Testis (tissue), 5 donors: ENCODE measurements at places on chromosomes 3 and 15.

DNA sequence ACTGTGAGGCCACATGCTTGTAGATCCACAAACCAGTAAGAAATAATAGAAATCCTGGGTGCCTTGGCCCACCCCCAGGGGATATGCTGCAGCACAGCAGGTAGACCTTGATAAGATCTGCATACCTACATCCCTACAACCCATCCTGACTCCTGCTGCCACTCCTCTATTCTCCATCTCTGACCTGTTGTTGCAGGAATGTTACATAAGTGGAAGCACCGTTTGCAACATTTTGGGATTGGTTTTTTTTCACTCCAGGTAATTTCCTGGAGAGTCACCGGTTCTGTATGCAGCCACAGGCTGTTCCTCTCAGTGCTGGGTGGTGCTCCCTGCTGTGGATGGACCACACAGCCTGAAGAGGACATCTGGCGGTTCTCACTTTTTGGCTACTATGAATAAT lies 16.1 kb upstream of the CSPG5 start:
- DNase-seq, result no peak

- DNase-seq, result no peak
Observed at GRCh38 chr15:85625856-85626255, 168.9 kb downstream of the KLHL25 start.

- DNase-seq, result no peak
Observed at GRCh38 chr15:89693696-89694095, 3.1 kb downstream of the WDR93 start.

DNA sequence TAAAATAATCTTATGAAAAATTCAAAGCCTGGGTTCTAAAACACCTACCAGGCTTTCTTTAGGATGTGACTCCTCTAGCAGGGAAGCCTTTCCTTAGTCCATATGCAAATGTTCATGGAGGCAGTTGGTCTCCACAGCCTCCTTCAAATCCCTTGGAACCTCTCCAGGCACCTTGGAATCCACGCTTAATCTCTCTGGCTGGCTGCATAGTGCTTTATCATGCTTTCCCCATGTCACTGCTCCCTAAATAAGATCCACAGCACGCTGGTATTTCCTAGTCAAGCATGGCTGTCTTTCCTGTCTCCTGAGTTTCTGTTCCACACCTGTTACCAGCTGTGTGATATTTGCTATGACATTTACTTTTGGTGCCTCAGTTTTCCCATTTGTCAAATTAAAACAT lies 71.3 kb downstream of the CLSTN2 start:
- no peak for DNase-seq

GRCh38 chr3:171190668-171191067 lies 164.1 kb upstream of the SLC2A2 start:
- no peak for DNase-seq

GRCh38 chr15:39472621-39473297 lies 108.1 kb upstream of the THBS1 start:
- peak; percentile 27 for DNase-seq

GRCh38 chr15:20340331-20340811 lies 201.2 kb downstream of the GOLGA6L6 start:
- DNase-seq, result peak; percentile 12

GRCh38 chr3:197598404-197598980 lies 42.7 kb upstream of the BDH1 start:
- no peak for DNase-seq

DNA sequence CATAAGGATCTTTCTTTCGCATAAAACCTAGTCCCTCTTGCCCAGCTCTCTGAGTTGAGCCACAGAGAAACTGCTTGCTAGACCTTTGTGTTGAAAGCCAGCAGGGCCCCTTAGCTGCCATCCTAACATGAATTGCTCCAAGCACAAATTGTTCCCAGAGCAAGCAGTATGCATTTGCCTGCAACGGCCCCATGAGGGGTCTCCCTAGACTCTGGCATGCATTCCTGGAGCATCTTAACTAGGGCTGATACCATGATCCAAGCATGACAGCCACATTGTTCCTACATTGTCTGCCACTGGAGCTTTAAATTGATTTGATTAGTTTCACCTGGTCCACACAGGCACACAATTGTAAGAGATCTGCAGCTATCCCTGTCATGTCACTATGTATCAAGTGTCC lies 428.1 kb downstream of the TAFA4 start:
- no peak for DNase-seq

DNA sequence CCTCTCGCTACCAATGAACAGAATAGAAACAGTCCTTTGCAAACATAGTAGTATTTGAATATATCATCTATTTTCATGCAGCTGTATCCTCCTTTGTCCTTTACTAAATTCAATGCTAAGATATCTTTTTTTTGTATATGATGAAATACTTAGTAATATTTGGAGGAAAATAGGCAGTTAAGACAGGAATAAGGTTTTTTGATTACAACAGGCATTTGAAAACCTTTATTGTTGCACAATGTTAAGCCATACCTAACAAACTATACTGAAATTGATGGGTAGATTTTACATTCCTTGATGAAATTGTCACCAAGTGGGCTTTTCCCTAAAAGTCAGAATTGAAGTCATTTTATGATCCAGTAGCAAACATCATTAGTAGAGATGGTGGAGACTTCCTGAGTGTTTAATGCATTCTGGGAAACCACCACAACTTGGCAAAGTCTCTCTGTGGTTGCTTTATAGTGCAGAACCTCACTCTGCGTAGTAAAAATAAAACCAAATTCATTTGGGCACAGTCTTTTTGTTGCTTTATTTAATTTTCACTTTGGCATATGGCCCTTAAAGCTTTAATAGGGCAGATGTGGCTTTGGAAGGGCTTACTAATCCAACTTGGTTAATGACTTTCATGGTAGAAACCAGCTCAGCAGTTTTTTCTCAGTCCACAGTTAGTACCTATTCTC lies 216.0 kb downstream of the DIPK2A start:
- DNase-seq, result no peak

- DNase-seq, result peak; percentile 81
Observed at GRCh38 chr15:75531041-75531450, 48.1 kb downstream of the PTPN9 start.

DNA sequence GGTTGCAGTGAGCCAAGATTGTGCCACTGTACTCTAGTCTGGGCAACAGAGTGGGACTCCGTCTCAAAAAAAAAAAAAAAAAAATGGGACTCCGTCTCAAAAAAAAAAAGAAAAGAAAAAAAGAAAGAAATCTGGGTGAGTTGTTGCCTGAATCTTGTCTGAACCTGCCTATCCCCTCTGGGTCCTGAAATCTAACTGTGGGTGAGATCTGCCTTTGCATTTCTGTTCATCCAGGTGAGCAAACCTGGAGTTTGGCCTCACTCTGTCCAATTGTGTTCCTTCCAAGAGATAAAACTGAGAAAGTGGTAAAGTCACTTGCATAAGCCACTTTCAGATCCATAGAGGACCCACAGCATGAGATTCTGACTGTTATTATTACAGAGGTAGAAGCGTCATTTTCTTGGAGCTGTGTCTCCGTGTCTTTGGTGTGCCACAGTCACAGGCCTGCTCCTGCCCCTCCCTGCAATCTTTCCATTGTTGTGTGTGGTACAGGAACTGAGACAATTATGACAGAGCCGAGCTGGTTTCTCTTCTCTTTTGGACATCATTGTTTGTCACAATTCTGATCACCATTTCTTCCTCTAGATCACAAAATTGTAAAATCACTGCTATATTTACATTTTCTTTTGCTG lies 235.9 kb downstream of the LPP start:
- peak; percentile 30 for DNase-seq

- DNase-seq, result no peak
Observed at GRCh38 chr15:85993116-85993515, 86.6 kb upstream of the AGBL1 start.

GRCh38 chr3:183073839-183074238 lies 25.5 kb downstream of the MCCC1 start:
- no peak for DNase-seq

DNA sequence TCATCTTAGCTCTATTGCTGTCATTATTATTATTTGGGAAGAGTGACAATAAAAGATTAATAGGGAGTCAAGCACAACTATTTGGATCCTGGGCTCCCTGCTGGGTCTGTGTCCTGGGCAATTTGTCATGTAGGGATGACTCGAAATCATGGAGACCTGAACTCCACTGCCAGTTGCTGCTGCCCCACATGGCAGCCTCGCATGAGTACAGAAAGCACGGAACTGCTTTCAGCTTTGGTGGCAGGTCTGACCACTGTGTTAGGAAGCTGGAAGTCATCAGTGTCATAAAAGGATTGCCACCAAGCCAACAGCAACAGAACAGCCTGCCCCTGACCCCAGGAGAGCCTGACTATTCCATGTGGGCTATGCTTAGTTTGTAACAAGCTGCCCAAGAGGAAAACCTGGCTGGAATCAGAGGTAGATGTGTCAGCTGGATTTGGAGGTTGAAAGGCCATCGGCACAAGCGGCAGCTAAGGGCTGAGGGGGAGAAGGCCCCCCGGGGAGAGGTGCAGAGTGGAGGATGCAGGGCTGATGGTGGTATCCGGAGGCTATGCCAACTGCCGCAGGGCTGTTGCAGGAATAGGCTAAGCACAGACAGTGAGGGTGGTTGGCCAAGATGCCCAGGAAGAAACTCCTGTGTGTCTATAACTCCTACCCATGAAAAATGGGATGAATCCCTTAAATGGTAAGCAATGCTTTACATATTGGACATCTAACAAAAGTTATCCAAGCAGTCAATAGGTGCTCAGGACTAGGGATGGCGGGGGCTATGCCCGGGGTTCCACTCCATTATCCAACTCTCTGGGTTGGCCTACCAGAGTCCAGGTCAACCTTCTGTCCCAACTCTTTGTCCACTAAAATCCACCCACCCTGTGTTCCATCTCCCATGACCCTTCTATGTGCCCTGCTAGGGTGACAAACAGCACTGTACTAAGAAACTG lies 291.6 kb downstream of the ADAMTS17 start:
- no peak for DNase-seq

DNA sequence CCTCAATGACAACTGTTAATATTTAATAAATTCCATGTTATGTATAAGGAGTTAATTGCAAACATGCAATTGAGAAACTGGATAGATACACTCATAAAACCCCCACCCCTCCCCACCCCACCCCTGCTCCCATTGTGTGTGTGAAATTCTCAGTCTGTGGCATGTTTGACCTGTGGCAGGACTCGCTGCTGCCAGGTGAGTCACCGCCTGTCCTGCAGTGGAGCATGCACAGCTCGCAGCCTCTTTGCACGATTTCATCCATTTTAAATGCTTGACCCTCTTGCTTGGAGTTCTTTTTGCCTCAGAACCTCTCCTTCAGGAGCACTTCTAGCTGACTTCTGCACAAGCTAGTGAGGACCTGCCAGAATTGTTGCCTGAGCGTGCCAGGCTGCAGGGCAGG lies 5.3 kb upstream of the APEH start:
- DNase-seq, result no peak

- no peak for DNase-seq
Observed at GRCh38 chr3:131704098-131704497, 201.3 kb upstream of the MRPL3 start.

DNA sequence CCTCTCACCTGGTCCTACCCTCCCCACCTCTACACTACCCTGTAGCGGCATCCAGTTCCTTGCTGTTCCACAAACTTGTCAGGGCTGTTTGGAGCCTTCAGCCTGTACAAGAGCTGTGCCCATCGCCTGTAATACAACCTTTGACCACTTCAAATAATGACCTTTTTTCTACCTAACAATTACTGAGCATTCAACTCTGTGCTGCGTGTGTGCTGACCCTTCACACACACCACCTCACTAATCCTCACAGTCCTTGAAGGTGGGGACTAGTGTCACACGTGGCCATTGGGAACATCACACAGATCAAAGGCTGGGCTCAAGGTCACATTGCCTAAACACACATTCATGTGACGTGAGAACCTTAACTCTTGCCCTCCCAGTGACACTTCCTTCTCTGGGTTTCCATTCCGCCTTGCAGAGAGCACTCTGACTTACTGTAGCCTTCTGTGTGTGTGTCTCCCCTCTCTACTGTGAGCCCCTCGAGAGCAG lies 3.1 kb downstream of the C3orf20 start:
- no peak for DNase-seq

DNA sequence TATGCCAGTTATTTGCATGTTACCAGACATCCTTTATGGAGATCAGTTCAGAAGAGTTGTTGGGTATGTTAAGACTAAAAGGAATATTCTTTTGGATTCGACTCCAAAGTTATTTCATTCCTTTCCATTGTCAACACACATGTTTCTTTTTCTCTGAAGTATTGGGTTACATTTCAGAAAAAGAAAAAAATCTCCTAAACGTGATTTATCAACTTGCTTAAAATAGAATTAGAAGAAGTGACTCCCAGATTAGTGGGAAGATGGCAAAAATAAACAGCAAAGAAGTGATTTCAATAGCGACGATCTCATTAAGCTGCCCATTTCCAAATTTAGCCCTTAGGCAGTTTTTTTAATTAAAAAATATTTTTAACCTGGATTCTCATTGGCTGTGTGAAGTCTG lies 85.4 kb downstream of the TIGIT start:
- DNase-seq, result no peak

GRCh38 chr15:92671406-92671805 lies 15.8 kb upstream of the FAM174B start:
- DNase-seq, result no peak

GRCh38 chr3:137134431-137134830 lies 176.6 kb downstream of the IL20RB start:
- DNase-seq, result no peak

DNA sequence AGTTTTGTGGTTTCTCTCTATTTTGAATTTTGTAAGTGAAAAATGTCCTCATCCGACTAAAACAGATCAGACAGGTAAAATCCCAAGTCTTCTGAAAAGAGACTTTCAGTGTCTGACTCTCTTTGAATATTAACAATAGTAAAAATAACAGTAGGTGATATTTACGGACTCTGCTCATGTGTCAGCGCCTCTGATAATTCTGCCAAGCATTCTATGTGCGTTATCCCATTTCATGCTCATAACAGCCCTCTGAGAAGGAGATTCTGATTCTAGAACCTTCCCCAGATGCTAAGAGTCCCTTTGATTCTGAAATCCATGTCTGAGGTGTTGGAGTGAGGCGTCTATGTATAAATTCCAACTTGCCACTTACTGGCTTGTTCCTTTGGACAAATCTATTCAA lies 282.8 kb downstream of the FEZF2 start:
- DNase-seq, result no peak

DNA sequence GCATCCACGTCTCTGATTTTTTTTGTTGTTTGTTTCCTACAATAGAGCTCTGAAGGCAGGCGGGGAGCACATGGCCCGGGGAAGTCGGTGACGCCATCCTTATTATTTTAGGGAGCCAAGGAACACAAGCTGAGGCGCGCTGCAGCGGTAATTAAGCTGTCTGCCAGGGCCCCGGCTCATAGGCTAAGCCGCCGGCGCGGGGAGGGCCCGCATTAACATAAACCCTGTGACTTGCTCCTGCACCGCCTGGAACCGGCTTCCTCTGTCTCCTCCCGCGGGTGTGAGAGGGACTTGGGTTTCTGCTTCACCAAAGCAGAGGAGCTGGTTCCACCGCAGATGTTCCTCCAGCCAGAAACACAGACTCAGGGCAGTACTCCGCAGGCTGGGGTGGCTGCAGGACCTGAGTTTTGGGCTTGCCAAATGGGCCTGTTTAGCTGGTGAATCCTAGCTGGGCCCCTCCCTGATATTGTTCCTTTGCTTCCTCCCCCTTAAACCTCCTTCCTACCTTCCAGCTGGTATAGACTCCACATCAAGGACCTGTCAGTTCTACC lies 25.3 kb downstream of the ANP32A start:
- peak; percentile 89 for DNase-seq

- peak; percentile 61 for DNase-seq
Observed at GRCh38 chr15:64070965-64071851, 22.4 kb downstream of the CIAO2A start.

- DNase-seq, result no peak
Observed at GRCh38 chr3:99663977-99664376, 25.6 kb downstream of the COL8A1 start.
